ENCODE measurements at places on chromosomes 1 and 21.

DNA sequence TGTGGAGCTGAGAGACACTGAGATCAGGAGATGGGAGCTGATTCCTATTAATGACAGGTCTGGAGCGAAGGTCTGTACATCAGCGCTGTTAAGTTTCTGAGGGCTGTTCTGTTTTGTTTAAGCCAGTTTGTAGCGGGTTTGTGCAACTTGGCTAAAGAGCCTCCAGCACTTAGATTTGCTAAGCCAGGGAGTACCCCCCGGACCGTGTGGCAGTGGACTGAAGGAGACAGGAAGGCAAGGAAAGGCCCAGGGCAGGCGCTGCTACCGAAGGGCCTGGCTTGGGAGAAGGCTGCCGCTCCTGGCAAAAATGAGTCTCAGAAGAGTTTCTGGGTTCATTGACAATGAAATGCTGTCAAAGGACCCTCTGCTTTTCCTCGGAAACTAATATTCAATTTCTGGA is 139.3 kb upstream of the ZNF644 start:
- no peak for DNase-seq

- DNase-seq: no peak
These were observed 5.3 kb downstream of the OLFML2B start for GRCh38 chr1:162018418-162018817.

GRCh38 chr1:57727121-57727520 is 303.3 kb upstream of the DAB1 start:
- DNase-seq: no peak

- DNase-seq: peak; percentile 15
These were observed 131.8 kb upstream of the NGF start for GRCh38 chr1:115469703-115470476.

- no peak for DNase-seq
These were observed 7.1 kb upstream of the RASAL2 start for GRCh38 chr1:178086766-178087165.

GRCh38 chr21:17476006-17476405 is 36.8 kb upstream of the CXADR start:
- no peak for DNase-seq

DNA sequence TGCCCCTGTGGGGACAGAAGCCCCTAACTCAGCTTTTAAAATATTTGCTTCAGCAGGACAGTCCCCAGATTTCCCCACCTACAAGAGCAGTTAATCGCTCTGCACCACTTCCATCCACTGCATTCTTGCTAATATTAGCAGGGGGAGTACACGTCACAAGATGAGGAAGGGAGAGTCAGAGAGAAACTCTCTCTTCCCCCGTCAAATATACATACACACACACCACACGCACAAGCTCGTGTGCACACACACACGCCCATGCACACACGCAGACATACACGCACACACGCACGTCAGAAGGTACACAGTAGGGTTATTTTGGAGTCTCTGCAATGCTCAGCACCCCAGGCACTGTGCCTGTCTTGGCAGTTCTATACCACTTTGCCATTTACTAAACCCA is 2.1 kb downstream of the CLCA1 start:
- no peak for DNase-seq

DNA sequence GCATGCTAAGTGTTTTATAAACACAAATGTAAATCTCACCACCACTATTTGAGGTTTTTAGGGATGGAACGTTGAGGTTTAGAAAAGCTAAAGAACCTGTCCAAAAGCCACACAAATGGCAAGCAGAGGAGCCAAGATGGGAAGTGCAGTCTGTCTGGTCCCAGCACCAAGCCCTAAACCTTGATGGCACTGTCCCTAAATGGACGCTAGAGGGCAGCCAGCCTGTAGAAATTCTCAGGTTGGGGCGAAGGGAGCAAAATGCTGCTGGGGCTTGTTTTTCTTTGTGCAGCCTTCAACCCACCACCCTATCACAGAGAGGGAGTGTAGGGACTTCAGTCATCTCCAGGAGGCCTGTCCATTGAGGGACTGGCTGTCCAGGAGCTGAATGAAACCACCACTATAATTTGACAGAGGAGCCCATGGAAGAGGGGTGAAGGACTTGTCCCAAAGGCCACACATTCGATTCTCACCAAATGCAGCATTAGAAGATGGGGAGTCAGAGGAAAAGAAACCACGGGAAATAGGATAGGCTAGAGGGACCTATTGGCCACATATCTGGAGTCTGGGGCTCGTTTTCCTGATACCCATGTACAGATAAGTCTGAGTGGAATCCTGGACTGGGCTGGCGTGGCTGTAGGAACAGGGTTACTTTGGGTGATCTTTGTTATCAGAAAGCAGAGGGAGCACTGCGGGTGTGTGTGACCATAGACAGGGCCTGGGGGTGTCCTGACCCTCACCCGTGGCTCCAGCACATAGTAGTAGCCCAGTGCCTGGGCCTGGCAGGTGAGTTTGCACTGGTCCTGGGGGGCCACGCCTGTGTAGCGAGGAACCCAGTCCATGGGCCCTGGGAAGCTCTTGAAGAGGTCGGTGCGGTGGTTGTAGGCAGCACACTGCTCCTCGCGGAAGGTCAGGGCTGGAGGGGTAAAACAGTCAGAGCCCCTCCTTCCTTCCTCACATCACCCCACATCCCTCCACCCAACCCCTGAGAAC is 6.1 kb downstream of the ADAMTS4 start:
- DNase-seq: peak; percentile 59

GRCh38 chr1:168053681-168054080 is 83.0 kb downstream of the GPR161 start:
- no peak for DNase-seq

DNA sequence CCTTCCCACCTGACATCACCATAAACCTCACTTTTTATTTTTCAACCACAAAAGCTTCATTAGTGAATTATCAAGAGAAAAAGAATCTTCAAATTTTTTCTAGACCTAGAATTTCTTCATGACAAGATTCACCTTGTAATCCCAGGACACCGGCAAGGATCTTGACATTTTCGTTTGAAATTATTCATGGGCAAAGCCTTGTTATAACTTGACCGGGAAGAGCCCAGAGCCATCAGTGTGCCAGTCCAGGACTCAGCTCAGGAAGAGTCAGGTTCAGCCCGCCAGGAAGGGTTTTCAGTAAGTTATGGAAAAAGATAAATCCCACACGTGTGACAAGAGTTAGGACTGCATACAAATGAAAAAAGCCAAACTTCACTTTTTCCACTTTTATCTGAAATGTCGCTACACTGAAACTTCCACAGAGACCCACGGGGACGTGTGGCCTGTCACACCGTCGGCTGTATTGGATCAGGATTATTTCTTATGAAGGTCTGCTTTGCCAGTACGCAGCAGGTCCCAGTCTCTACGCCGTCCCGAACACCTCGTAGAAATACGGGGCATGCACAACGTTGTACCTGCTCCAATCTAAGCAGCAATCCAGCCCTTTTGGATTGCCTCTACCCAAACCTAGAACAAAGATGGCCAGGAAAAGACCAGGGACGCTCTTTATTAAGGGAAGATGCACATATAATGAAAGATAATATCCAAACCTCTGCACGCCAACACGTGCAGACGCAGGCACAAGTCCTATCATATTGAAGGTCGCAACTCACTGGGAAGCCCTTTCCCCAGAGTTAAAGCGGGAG is 916 bp downstream of the F3 start:
- DNase-seq: no peak

DNA sequence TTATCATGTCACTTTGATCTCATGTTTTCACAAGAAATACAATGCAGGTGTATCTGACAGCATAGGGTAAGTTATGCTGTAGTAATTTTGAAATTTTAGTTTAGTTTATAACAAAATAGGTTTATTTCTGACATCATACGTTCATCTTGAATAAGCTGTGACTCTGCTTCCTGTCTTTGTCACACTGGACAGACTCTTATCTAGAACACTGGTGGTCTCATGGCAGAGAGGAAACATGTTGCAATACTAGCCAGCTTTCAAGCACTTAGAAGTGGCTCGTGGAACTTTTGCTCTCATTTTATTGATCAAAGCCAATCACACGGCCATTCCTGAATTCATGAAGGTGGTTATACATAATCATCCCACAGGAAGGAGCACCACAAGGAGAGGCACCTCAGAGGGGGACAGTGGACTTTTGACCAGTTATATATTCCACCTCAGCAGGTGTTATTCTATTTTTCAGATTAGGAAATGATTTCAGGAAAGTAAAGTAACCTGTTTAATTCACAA is 46.5 kb downstream of the CYP2J2 start:
- DNase-seq: no peak

DNA sequence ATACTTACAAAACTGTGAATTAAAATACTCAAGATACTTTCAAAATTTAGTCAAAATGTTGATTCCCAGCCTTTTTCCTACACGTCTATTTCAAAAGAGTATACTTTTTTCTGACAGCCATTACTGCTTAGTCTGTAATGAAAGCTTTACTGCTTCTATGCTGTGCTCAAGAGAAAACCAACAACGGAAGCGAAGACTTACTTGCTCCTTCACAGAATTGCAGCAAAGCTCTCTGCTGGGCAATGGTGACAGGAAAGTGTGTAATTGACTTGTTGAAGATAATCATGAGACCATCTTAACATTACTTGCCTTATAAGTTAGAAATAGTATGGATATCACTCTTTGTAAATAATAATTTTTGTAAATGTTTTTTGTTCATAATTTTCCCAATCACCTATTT is 1.7 kb upstream of the DYNLT5 start:
- DNase-seq: no peak

GRCh38 chr21:45258466-45258865 is 29.2 kb downstream of the POFUT2 start:
- DNase-seq: no peak

- DNase-seq: no peak
These were observed 61.0 kb downstream of the IGSF5 start for GRCh38 chr21:39805983-39806382.

DNA sequence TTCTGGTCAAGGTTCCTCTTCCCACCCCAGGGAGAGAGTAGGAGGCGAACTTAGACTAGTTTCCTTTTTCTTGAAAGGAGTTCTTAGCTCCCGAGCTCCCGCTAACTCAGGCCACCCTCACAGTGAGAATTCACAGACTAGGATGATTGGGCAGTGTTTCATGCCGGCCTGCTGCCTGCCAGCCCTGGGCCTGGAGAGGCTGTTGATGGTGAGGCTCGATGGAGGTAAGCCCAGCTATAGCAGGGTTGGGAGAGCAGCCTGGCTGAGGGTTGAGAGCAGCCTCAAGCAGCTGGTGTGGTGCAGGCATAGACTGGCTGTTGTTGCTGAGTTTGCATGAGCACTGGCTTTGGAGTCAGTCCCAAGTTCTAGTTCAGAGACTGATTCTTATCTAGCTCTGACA is 274.4 kb downstream of the MATN1 start:
- no peak for DNase-seq

- no peak for DNase-seq
These were observed 5.5 kb downstream of the TNFRSF1B start for GRCh38 chr1:12172042-12172851.

- no peak for DNase-seq
These were observed 35.5 kb upstream of the ATP6V1G3 start for GRCh38 chr1:198575798-198576641.

- no peak for DNase-seq
These were observed 5.8 kb downstream of the TIAM1 start for GRCh38 chr21:31337996-31338907.

GRCh38 chr1:10283318-10283984 is 73.1 kb downstream of the KIF1B start:
- no peak for DNase-seq

- DNase-seq: no peak
These were observed 187.3 kb downstream of the ATP6V1G3 start for GRCh38 chr1:198352975-198353695.

GRCh38 chr1:214923278-214923915 is 159.1 kb upstream of the KCNK2 start:
- DNase-seq: no peak

DNA sequence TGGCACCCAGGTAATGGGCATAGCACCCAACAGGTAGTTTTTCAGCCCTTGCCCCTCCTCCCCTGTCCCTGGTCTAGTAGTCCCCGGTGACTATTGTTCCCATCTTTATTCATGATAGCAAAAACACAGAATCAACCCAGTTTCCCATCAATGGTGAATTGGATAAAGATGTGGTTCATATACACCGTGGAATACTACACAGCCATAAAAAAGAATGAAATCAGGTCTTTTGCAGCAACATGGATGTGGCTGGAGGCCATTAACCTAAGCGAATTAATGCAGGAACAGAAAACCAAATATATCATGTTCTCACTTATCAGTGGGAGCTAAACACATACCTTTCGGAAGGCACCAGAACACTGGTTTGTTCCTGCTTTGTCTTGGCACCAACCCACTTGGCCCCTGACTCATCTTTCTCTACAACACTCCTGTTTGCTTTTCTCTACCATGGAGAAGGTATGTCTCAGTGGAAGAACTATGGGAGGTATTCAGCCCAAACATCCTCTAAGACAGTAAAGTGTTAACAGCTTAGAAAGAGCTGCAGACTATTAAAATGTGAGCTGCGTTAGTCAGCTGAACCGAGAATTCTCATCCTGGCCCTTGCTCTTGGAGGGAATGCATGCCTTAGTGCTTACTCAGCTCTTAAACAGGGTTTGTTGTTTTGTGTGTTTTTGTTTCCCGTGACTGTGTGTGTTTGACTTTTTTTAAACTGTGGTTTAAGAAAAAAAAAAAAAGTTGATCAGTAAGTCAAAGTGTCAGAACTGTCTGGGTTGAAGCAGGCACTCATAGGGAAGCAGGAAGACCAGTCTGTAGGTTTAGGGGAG is 203.0 kb downstream of the TOMM20 start:
- no peak for DNase-seq

DNA sequence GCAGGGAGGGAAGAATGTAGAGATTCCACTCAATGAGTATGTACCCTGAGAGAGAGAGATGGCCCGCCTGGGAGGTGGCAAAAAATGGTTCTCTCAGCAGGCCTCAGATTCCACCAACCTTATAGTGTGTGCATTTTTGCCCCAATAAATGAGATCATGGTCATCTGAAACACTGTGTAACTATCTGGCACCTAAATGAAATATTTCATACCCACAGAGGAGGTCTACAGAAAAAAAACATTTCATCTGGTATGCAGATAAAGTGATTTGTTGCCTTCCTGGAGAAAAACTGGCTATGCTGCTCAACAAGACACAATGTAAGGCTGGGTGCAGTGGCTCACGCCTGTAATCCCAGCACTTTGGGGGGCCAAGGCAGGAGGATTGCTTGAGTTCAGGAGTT is 4.9 kb downstream of the TMCO2 start:
- no peak for DNase-seq

DNA sequence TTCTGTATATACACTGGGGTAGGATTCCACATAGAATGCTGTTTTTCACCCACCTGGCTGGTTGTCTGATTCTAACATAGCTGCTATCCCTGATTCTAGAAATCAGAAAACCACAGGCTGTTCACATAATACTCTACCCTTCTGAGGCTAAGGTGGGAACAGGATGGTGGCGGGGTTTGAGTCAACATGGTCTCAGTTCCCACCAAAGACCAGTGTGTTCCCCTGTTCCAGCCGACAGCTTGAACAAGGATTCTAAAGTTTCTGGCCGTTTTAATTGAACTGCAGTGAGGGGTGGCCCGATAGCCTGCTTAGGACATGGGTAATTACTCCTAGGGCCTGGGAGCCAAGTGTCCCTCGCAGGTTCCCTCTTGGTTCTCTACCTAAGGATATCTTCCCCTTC is 38.4 kb downstream of the PEX14 start:
- DNase-seq: no peak

Measured in stimulated activated CD4-positive, alpha-beta T cell treated with anti-CD3 and anti-CD28 coated beads, Interleukin-12 subunit alpha, Interleukin-12 subunit beta, amount 100 ng/mL, for 4 hours (primary cell).